Kasumi-1 (cell line): ENCODE measurements at places on chromosomes 12 and 14.

DNA sequence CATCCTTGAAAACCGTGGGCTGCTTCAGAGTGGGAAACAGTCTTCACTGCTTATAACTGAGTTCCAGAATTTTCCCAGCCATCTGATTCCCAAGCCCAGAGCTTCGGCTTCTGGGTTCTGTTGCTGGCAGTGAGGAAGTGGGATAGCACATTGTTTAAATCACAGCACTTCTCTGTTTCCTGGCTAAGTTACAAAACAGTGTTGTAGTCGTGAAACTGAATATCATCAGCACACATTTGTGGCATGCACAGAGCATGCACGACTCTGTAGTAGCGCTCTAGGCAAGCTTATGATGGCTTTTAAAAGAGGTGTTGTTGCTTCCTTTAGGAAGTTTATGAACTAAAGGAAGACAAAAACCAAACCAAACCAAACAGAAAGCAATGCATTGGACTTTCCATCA, 1005.5 kb downstream of the NRXN3 start:
- no peak for DNase-seq

DNA sequence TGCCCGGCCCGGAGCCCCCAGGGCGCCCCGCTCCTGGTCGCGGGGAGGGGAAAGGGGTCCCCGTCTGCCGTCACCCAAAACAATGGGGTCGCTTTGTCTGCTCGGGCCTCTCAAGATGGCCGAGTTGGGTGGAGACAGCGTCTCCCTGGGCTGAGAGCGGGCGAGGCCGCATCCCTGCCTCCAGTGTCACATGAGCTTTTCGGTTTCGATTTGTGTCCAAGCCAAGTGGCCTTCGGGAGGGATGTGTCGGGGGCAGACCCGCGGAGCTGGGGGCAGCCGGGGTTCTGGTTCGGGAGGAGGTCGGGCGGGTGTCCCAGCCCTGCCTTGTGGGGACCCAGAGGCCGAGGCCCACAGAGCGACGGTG, 790 bp downstream of the DYNC1H1 start:
- DNase-seq, result peak; percentile 35

DNA sequence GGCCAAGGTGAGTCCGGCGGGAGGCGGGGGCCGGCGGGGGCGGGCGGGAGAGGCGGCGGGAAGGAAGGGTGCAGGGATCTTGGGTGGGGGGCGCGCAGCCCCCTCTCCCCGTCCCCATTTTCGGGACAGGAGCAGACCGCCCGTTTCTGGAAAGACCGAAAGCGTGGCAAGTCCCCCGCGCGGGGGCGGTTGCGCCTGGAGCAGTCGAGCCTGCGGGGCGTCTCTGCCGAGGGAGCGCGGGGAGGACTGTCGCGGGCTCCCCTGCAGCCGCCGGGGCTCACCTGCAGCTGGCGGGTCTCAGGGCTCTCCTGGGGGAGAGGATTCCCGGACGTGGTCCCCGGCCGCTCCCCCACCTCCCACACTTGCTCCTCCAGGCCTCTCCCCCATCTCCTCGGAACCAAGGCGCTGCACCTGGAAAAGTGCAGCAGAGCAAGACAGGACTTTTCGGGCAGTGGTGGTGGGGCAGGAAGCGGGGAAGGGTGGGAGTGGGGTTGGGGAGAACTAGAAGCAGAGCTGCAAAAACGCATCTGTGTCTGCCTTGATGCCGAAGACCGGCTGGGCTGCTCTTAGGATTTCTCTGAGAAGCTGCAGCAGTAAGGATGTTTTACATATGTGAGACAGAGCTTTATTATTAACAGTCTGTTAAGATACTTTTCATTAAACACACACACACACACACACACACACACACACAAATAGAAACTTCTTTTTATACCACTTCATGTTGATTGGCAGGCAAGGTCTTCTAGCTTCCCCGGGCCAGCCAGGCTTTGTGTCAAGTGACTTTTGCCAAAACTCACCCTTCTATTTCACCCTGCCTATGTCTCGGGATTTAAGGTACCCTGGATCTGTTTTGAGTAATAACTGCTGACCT, 677 bp downstream of the C12orf75 start:
- DNase-seq, result no peak

DNA sequence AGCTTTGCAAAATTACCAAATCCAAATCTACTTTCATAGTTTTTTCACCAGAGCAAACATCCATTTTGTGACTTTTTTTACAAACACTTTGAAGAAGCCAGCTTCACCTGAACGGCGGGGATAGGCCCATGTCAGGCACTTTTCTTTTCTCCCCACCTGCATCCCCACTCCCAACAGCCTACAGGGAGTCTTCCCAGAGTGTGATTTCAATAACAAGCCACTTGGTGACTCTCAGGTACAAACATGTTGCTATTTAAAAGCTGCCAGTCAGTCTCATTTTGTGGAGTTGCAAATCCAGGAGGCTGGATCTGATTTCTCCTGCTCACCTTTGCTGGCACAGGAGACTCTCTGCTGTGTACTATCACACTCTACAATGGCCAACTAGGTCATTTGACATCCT, 285.5 kb downstream of the KCNH5 start:
- no peak for DNase-seq

GRCh38 chr14:83260751-83261150, 1727.1 kb upstream of the SEL1L start:
- DNase-seq, result peak; percentile 81
